ENCODE measurements at places on chromosomes 7 and 10.
A peak's percentile ranks its signal among the peaks of the same experiment; 100 is the strongest.

GRCh38 chr7:28606421-28606820 lies 194.1 kb downstream of the CREB5 start:
- DNase-seq = no peak

DNA sequence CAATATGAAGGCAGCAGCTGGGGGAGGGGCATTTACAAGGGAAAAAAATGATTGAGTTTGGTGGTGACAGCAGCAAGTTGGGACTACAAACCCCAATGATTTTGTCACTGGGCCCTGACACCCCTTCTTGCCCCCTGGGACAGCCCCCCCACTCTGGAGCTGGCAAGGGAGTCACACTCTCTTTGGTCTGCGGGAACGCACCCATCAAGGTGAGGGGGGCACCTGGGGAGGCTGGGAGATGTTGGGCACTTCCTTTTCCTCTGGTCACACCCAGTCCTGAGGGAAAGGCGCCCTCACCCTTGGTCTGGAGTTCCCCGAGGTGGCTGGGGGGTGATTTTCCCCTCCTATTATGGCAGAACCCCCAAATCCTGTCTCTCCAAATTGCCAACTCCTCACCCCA lies 24.4 kb downstream of the EPHB4 start:
- DNase-seq = no peak

GRCh38 chr10:71575451-71575850 lies 144.1 kb downstream of the C10orf105 start:
- no peak for DNase-seq

- DNase-seq = no peak
These were observed 167.9 kb downstream of the CPEB3 start for GRCh38 chr10:92122941-92123450.

- DNase-seq = no peak
These were observed 125.7 kb upstream of the MTPN start for GRCh38 chr7:136102881-136103280.

- DNase-seq = no peak
These were observed 21.6 kb downstream of the KIN start for GRCh38 chr10:7766241-7766640.

DNA sequence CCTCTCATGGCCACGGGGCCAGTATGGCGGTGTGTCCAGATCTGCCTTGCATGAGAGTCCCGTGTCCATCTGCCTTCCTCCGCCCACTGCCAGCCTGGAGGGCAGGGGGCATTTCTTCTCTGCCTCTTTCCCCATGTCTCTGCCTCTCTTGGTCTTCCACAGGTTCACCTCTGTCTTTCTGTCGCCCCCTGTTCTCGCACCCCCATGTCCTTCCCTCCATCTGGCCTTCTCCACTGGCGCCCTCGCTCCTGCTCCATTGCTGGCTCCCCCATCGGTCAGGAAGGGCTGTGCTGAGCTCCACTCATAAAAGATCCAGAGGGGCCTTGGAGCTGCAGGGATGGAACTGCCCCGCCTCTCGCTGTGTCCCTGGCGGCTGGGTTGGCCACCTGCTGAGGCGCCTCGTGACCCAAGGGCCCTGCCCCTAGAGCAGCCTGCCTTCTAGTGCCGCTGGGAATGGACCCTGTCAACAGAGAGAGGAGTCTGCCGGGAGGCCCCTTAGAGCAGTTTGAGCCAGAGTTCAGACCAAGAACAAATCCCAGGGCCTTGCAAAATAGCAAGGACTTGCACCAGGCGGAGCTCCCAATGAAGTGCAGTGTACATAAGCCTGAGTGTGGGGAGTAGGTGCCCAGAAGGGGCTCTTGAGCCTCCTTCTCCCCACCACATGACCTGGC lies 42.0 kb downstream of the GOLGA7B start:
- DNase-seq = no peak

DNA sequence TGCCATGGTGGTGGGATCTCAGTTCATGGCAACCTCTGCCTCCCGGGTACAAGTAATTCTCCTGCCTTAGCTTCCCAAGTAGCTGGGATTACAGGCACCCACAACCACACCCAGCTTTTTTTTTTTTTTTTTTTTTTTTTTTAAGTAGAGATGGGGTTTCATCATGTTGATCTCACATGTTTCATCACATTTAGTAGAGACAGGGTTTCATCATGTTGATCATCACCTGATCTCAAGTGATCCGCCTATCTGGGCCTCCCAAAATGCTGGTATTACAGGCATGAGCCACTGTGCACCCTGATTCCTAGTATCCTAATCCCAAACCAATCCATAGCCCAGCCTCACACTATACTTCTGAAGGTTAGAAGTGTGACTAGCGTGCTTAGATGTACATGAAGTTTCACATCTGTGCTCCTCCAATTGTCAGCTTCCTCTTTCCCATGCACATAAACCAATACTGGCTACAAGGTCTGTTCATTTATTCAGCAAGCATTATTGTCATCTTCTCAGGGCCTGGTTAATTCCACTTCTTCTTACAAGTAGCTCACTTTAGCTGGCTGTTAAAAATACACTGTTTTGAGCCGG lies 6.8 kb upstream of the NAT16 start:
- no peak for DNase-seq

DNA sequence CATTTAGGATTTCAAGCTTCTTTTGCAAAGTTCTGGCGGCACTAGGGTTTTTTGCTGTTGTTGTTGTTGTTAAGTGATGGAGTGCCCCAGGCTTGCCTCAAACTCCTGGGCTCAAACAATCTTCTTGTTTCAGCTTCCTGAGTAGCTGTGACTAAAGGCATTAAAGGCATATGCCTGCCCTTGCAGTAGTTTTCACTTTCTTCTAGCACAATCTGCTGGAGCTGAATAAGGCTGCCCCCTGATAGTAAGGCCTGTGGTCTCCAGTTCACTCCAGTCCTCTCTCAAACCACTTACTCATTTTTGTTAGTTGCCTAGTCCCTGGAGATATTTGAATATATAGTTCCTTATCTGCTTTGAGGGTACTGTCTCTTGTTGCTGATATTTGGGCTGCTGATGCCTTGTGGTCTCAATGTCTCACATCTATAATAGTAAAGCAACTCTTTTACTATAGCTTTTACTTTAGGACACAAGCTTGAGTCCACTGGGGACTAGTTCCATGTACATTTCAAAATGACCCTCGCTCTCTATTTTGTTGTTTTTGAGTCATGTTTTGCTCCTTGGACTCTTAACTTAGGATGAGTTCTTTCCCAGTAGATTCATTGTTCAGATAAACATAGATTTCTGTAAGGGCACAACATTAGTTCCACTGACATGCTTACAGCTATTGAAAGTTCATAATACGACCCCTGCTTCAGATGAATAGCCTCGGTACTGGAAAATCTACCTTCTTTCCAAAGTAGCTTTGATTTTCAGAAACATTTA lies 25.5 kb downstream of the PHF14 start:
- DNase-seq = no peak

DNA sequence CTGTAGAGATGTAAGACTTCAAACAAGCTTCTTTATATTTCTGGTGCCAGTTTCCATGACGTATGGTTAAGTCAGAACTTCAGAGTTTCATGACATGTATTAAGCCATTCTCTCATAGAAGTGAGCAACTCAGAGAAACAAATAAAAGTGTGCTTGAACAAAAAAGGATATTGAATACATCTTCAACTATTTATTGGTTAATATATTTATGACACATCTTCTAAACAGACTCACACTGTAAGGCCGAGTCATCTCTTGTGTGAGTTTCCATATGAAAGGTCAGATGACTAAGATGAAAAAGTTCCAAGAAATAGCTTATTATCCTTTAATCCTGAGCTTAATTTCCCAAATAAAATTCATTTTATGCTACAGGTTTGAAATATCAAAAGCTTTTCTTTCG lies 105.5 kb upstream of the CSTF2T start:
- no peak for DNase-seq

DNA sequence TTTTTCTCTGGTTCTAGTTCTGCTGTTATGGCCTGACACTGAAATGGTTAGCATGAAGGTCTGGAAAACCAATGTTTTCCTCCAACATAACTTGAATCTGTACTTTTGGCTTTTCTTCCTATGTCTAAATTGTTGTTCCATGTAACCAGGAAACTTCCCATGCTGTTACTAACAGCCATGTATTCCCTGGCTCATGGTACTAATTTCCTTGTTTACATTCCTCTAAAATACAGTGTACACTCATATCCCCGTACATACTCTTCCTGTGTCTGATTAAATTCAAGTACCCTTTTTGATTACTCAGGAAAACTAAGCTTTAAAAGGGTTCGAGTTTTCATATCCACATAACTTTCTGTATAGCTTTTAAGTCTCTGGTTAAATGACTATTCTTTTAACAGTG lies 12.3 kb upstream of the ACSM6 start:
- DNase-seq = no peak

- DNase-seq = no peak
These were observed 58.6 kb upstream of the EBF3 start for GRCh38 chr10:130022511-130023299.

DNA sequence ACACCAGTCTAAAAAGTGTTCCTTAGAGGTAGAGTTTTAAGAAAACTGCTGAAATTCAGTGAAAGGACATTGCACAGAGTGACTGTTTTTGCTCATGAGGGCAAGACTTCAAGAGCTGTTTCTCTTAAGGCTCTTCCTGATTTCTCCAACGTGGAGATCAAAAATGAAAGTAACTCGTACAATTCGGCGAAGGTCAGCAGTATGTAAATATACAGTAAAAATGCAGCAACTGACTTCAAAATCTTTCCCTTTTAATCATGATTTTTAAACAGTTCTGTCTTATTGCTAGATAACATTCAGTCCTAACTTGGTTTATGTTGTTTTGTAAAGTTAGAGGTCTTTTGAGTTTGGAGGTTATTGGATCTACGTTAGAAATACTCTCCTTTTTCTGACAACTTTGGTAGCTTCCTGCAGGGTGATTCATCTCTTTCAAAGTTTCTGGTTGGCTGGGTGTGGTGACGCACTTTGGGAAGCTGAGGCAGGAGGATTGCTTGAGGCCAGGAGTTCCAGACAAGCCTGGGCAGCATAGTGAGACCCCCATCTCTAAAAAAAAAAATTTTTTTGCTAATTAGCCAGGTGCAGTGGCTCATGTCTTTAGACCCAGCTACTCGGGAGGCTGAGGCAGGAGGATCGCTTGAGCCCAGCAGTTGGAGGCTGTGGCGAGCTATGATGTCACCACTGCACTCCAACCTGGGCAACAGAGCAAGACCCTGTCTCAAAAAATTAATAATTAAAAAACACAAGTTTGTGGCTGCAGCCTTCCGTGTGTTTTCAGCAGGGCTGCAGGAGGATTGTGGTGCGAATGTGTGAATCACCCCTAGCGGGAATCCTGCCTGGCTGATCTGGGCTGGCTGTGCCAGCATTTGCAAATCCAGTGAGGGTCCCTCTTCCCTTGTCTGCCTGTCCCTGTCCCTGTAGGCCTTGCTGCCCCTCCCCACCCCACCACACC lies 29.2 kb upstream of the AP5Z1 start:
- DNase-seq = no peak

DNA sequence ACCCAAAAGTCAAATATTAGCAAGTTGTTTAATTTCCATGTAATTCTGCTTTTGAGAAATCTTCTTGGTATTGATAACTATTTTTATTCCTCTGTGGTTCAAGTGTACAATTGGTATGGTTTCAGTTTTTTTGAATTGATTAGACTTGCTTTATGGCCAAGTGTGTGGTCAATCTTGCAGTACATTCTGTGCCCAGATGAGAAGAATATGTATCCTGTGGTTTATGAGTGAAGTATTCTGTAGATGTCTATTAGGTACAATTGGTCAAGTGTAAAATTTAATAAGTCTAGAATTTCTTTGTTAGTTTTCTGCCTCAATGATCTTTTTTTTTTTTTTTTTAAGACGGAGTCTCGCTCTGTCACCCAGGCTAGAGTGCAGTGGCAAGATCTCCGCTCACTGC lies 36.6 kb upstream of the C7orf33 start:
- DNase-seq = no peak

DNA sequence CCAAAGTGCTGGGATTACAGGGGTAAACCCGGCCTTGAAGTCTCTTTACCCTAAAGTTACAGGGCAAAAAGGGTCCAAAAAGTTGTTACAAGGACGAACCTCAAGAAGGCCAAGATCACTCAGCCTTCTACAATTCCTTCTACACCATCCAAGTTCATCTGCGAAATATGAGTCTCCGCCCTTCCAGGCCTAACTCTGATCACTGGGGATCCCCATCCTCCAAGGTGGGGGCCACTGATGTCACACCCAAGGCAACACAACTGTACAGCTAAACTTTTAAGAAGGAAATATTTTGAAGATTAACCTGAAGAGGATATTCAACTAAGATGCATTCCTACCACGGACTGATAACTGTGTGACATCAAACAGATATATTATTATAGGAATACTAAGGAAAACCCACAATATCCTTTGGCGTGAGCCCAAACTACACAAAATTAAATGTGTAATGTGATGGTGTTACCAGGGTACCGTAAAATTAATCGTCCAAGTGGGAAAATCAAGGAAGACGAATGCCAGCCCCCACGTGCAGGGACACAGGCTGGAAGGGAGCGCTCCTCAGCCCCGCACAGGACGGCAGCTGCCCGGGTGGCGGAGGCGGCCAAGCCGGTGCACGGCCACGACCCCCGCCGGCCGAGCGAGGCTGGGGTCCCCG lies 1.0 kb downstream of the PAXIP1 start:
- DNase-seq = no peak

DNA sequence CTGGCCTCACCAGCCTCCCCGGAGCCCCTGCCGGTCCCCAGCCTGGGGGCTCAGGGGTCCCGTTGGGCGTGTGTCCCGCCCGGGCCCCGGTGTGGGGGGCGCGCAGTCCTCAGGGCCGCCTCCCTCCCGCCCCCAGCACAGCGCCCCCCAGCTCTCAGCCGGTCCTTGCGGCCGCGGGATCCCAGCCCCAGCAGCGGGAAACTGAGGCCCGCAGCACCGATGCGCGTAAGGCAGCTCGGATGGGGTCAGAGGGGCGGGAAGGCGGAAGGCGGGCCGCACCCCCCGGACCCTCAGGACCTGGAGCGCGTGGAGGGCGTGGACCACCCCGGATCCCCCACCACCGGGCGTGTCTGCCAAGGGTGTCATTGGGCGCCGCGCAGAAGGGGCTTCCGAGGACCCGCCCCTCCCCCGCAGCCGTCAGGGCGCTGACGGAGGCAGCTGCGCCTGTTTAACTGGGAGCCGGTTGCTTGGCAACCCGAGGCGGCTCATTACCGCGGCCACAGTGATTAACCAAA lies 14.9 kb downstream of the UNCX start:
- no peak for DNase-seq

- DNase-seq = no peak
These were observed 20.7 kb downstream of the AVL9 start for GRCh38 chr7:32515890-32516550.

GRCh38 chr7:70405241-70405640 lies 726.7 kb upstream of the GALNT17 start:
- peak; percentile 71 for DNase-seq

DNA sequence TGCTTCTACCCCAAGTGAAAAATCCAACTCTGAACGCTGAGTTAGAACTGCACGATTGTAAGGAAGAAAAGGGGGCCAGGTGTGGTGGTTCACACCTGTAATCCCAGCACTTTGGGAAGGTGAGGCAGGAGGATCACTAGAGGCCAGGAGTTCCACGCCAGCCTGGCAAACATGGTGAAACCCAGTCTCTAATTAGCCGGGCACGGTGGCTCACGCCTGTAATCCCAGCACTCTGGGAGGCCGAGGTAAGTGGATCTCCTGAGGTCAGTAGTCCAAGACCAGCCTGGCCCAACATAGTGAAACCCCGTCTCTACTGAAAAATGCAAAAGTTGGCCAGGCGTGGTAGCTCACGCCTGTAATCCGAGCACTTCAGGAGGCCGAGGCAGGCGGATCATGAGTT lies 9.0 kb downstream of the GUSB start:
- no peak for DNase-seq

Measured in NCI-H1694 treated with DMSO at 0.1 percent for 48 hours (cell line).